Cardiac fibroblast (primary cell): ENCODE measurements at places on chromosomes 6 and 20.

DNA sequence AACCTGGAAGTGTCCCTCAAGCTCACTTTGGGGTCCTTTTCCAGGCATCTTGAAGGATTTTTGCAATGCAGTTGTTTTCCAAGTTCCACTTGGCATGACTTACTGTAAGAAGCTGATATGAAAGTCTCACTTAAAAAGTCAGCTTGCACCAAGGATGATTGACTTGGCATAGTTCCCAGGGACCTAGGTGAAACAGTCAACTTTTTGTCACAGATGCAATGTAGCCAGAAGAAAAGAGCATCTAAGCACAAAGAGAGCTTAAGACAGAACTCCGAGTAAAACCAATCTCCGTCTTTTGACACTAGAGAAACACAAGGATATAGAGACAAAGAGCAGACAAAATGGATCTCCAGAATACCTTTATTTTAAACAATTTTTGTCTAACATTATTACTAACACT is 2.6 kb upstream of the ZSCAN12 start:
- no peak for DNase-seq

DNA sequence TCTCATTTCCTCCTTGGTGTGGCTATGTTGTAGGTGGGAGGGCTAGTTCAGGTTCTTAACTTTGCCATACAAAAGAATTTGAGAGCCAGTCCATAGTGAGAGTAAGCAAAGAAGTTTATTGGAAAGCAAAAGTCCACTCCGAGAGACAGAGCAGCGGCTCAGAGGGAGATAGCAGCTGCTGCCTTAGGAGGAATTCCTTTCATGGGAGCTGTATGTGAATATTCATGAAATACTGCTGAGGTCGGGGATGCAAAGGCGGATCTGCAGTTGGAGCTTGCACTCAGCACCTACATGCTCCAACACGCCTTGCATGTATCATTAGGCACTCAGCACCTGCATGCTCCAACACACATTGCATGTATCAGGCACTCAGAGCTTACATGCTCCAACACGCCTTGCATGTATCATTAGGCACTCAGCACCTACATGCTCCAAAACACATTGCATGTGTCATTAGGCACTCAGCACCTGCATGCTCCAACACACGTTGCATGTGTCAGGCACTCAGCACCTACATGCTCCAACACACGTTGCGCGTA is 54.9 kb downstream of the CDH4 start:
- DNase-seq = no peak

GRCh38 chr6:97535800-97536199 is 252.8 kb upstream of the MMS22L start:
- no peak for DNase-seq

GRCh38 chr6:14664112-14664601 is 546.6 kb downstream of the CD83 start:
- no peak for DNase-seq

- no peak for DNase-seq
These were observed 96.5 kb downstream of the TINAG start for GRCh38 chr6:54404791-54405190.

- no peak for DNase-seq
These were observed 7.3 kb downstream of the ETV7 start for GRCh38 chr6:36380166-36380565.

DNA sequence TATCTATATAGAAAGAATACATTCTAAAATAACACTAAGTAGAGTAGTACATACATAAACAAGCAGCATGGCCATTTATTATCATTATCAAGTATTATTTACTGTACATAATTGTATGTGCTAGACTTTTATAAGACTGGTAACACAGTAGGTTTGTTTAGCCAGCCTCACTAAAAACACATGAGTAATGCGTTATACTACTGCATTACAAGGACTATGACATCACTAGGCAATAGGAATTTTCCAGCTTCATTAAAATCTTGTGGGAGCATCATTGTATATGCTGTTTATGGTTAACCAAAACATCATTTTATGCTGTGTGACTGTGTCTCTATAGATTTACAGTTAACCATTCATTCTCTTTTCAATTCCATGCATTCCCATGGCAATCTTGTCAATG is 131.7 kb upstream of the HDGFL1 start:
- no peak for DNase-seq

GRCh38 chr20:36989797-36990196 is 38.3 kb upstream of the SAMHD1 start:
- no peak for DNase-seq

DNA sequence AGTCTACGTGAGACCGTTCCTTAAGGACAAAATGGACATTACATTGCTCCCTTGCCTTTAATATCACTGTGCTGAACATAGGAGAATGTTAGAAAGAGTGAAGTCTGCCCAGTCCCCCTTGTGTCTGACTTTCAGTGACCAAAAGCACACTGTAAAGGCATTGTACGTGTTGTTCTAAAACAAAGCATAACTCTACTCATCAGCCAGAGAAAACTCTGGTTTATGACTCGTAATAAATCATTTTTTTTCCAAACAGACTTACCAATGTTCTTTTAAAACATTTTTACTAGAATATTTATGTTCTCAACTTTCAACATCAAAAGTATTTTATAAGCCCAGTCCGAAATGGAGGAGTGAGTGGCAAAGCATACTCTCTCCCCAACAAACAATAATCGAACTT is 262.5 kb downstream of the GJA1 start:
- no peak for DNase-seq

- DNase-seq = peak; percentile 22
These were observed 51.1 kb downstream of the RALGAPB start for GRCh38 chr20:38523697-38524096.

- DNase-seq = peak; percentile 29
These were observed 16.8 kb upstream of the BNIP5 start for GRCh38 chr6:36353411-36353915.

DNA sequence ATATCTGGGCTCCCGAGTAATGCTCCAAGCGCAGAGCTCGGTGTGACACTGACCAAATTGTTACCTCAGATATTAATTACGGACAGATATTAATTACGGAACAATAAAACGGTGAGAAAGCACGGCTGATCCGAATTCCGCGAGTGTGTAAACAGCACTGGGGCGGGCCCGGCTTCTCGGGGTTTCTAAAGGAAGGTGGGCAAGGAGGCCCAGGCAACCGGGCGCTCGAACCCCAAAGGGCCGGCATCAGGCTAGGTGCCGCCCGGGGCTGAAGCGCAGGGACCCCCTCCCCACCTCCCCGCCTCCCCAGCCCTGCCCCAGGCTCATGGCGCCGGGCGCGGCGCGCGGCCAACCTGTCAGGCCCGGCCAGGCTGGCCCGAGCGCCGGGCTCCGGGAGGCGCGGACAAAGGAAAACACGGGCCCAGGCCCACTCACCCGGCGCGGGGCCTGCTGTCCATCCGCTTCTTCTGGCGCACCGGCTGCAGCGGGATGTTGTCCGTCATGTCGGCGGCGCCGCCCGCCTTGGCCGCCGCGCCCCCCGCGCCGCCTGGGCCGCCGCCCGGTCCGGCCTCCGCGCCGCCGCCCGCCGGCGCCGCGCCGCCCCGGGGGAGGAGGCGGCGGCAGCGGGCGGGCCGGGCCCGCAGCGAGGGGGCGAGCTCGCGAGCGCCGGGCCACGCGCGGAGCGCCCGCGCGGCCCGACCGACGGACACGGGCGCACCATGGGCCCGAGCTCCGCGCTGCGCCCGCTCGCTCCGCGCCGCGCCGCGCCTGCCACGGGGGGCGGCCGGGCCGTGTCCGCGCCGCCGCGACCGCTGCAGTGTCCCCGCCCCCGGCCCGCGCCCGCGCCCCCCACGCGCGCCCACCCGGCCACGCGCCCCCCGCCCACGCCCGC is at the start of gene ATP9A:
ATP9A (minus strand) TSS at position 524 of the 892 bp plus-strand sequence; CDS start at position 503, 21 bp downstream.
- peak; percentile 41 for DNase-seq

DNA sequence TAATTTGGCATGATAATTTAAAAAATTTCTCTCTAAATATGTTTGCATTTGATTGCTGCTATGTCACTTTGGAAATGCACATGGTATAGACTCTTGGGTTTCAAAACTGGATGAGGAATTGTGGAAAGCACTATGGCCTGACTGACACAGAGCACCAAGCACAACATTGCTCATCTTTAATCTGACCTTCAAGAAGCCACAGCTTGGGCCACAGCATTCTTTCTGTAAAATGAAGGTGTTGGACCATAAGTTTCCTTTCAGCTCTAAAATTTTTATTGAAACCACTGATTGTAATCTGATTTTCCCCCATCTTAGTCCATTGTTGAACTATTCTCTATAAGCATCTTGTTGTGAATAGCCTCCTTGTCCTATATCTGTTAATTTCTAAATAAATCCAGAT is 41.0 kb downstream of the QKI start:
- no peak for DNase-seq

DNA sequence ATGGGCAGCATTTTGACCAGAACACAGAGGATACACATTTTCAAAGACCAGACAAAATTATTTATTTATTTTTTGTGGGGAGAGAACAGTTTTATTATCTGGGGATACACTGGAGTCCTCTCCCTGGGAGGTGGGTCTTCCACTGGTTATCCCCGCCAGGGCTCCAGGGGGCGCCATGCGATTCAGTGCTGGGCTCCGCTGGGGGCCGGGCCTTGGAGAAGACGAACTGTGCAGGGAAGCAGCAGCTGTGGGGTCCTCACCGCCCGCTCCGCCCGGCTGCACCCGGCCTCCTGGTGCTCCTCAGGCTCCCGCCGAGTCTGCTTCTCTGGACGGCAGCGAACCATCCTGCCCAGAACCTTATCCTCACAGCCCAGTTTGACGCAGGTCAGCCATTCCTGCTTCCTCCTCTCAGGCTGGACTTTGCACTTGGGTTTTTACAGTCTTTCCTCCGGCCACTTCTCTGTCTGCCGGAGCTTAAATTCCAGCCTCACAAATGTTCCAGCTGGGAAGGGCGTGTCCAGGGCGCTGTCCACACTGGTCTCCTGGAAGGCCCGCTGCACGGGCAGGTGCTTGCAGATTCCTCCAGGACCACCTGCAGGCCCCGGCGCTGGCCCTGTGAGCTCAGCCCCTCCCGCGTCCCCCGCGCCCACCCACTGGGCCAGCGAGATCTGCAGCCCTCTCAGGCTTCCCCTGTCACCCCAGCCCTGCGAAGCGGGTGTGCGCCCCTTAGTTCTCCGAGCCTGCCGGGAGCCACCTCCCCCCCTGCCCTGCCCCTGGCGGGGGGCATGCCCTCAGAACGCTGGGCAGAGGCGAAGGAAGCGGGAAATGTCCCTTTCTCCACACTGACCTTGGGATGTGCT is 1830.0 kb upstream of the DEFB115 start:
- no peak for DNase-seq

DNA sequence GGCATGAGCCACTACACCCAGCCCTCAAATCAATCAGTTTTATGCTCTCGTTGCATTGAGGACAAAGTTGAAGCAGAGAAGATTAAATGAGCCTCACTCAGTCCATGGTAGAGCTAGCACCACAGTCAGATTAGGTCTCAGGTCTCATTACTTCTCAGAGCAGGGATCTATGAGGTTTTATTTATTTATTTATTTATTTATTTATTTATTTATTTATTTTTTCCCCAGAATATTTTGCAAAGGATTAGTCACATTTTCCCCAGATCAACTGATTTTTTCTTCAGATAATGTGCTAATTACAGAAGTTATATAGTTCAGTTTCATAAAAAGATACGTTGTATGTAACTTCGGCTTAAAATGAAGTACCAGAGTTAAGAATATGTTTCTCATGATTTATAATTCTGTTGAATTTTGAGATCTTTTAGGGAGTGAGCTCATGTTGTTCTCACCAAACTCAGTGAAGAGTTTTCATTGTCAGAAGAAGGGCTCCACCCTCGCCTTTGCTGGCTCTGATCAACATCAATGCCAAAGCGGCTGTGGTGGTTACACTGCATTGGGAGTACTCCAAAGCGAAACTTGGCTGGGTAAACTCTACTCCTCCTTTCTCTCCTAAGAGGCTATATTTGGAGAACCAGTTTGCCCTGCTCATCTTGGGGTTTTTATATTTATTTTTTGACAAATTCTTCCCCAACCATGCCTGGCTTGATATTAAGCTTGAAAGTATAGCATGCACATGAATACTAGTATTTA is 12.9 kb upstream of the ID4 start:
- no peak for DNase-seq

GRCh38 chr6:20706238-20706938 is 172.1 kb downstream of the CDKAL1 start:
- DNase-seq = peak; percentile 70
